ENCODE measurements at places on chromosomes 16 and 17. TPM values are rescaled to one million over a fixed set of nuclear protein-coding genes. Genes with fewer than 3 reads are reported as not detected.

DNA sequence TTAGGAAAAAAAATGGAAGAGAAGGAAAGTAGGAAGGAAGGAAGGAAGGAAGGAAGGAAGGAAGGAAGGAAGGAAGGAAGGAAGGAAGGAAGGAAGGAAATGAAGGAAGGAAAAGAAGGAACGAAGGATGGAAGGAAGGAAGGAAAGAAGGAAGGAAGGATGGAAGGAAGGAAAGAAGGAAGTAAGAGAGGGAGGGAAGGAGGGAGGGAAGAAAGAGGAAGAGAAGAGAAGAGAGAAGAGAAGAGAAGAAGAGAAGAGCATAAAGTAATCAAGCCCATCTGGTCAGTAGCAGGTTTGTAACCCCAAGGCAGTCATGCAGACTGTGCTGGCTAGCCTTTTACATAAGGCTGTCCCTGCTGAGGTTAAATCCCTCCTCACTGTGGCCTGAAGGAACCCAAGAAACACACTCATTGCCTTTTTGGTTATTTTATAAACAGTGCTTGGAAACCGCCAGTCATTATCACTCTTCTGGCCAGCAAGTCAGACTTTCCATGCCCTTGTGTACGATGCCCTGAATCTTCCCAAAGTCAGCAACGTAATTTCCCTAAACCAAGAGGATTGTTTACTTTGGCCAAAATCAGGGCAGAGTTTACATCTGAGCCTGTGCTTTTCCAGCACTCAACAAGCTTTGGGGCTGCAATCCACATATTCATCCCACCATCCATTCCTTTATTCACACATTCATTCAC is 409.6 kb upstream of the MAF start:
- DNase-seq = no peak

DNA sequence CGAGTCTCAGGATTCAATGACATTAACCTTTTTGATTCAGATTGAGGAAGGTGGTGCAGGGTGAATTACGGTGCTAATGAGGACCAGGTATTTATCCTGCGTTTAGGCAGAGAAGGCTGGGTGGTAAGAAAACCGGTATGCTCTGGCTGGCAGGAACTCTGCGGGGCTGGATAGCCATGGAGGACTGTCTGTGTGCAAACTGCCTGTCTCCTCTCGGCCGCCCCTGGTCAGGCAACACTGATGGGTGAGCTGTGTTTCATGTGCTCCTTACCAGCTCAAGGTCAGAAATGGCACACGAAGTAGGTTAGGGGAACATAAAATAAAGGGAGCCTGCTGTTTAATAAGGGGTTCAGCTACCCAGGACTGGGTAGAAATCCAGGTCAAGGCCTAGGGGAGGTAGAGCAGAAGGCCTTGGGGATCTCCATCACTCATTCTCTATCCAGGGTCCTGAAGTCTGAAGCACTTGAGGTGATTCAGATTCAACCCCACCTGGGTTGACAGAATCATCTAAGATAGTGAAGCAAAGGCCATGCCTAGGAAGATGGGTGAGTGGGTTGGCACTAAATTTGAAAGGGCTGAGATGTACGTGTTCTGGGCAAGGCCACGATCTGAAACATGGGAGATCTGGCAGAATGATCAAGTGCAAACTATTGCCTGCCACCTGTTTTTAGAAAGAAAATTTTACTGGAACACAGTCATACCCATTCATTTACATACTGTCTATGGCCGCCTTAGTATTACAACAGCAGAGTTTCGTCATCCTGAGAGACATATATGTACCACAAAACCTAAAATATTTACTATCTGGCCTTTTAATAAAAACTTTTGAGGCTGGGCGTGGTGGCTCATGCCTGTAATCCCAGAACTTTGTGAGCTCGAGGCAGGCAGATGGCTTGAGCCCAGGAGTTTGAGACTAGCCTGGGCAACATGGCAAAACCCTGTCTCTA is 292.5 kb downstream of the XYLT1 start:
- DNase-seq = no peak

GRCh38 chr16:57512296-57513001 is 23.9 kb downstream of the CCDC102A start:
- no peak for DNase-seq

- no peak for DNase-seq
These were observed 533.2 kb upstream of the CDH5 start for GRCh38 chr16:65833171-65833871.

DNA sequence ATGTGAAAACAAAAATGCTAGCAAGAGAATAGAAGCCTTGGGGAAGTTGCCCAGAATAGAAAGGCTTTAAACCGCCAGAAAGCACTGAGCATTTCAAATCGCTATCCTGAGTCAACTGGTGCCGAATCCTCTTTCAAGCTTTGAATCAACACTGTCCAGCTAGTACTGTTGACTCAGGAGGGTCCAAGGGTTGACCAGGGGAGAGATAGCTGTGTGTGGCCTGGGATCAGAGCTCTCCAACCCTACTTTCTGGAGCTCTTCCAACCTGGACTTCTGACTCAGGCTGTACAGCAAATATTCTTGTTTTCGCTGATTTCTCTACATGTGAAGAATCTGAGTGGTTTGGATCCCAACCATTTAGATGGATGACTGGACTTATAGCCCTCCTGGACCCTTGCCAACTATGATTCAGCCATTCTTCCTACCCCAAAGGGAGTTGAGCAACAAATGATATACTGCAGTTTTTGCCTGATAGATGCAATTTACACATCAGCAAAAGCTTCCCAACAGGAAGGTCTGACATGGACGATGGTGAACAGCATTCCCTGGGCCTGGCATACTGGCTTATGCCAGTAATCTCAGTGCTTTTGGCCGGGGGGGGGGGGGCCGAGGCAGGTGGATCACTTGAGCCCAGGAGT is 154.0 kb upstream of the SDK2 start:
- peak; percentile 89 for DNase-seq

EMP2 gene
- total RNA-seq = 86.6 TPM

RAI1 gene
- 7.8 TPM for total RNA-seq

CFAP97D1 gene
- total RNA-seq = not detected

CCL16 gene
- 31.1 TPM for total RNA-seq
